ENCODE measurements at places on chromosomes 4 and X.

DNA sequence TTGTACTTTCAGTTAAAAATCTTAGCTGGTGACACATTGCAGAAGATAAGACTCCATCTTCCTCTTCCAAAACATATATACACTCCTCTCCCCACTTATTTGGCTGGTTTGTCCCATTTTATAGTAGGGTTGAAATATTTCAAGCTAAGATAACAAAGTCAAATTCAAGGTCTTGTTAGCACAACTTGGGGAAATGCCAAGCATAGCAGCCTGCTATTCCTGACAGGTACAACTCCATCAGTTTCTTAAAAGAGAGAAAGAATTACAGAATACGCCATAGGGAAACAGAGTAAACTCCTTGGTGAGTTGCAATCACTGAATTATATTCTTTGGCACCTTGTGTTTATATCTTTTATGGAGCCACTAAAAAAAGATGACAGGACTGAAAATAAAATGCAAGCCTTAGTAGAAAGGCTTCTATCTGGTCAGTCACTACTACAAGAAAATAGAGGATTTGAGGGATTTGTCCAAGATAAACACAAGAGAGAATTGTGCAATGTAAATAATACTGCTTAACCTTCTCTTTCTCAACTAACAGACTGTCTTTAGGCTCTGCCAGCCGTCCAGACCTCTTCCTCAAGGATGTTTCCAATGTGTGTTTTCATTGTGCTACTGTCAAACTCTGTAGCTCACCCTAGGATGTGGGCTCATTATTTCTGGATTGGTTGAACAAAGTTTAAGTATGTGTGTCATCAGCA, 170.3 kb downstream of the VEGFC start:
- no peak for DNase-seq

DNA sequence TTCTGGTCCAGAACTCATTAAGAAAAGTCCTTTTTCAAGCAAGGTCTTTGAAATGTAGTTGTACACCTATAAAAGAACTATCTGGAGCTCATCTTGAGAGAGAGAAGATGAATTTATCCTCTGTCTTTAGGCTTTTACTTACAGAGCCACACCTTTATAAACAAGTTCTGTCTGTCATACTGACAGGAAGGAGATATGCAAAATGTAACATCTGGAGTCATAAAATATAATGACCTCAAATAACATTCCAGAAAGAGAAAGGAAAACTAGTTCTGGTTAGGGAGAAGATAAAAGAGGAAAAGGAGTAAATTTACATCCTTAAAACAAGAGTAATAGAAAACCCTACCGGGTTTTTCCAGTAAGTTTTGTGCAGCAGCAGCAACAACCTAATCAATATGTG, 1.3 kb downstream of the INPP4B start:
- DNase-seq = no peak

DNA sequence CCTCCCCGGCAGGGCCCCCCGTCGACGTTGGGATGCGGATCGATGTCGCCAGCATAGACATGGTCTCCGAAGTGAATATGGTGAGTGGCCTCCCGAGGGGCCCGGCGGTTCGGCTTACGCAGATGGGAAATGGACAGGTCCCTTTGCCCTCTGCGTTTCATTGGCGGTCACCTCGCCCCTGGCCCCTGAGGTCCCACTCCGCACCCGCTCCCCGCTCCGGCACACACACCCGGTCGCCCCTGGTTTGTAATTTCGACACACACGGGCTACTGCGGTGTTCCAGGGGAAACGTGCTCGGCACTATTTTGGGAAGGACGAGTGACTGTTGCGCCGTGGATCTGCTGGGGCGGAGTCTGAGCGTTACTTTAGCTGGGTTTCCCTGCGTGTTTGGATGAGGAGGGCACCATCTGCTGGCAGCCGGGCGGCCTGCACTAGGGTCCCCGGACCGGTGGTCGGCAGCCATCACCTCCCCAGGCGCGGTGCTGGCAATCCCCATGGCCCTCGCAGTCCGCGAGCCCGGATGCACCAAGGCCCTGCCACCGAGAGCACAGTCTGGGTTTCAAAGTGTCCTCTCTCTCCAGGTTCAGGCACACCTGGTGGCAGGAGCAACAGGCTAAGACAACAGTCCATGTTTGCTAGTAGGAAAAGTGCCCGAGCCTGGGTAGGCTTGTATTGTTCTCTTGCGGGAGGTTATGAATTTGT, 1.2 kb downstream of the GABRB1 start:
- DNase-seq = peak; percentile 31

GRCh38 chr4:6999172-7000086, 43.7 kb upstream of the TADA2B start:
- no peak for DNase-seq

DNA sequence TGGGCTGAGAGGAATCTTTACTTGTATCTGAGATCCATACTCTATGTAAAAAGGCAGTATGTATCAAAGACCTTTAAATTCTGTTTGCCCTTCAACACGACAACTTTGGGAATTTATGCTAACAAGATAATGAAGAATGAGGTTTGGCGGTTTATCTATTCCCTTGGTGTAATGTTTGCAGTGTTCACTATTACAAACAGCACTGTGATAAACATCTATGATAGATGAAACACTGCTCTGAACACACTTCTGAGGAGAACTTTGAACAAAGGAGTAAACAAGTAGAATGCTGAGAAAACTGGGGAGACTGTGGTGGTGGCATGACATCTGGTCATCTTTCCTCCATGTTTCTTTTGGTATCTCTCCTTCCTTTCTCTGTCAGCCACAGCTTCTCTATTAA, 126.9 kb downstream of the PDE5A start:
- no peak for DNase-seq

- no peak for DNase-seq
Measured at GRCh38 chr4:338759-339097, 1.1 kb downstream of the ZNF141 start.

DNA sequence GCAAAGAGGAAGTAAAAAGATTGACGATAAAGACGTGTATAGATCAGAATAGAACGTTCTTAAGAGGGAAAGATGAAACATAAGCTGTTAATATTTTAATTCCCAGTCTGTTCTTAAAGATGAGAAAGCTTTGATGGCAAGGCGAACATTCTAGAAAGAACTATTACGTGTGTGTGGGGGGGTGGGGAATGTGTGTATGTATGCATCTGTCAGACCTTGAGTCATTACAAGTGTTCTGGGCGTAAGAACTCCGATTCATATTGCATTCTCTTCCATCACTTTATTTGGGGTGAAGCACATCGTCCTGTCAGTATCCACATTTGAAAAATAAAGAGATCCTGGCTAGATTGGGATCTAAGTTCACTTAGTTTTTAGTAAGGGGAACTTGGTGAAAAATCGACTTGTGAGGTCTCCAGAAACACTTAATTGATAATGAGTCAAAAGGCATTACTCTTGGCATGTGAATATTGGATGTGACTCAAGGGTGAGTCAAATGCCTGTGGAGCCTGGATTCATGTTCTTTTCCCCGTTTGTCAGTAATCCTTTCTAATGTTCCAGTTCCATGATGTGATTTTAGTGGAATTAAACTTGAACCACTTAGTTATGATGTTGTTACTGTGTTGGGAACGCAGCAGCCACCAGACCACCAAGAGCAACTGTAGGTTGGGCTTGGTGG, 3.1 kb downstream of the SMS start:
- DNase-seq = no peak

DNA sequence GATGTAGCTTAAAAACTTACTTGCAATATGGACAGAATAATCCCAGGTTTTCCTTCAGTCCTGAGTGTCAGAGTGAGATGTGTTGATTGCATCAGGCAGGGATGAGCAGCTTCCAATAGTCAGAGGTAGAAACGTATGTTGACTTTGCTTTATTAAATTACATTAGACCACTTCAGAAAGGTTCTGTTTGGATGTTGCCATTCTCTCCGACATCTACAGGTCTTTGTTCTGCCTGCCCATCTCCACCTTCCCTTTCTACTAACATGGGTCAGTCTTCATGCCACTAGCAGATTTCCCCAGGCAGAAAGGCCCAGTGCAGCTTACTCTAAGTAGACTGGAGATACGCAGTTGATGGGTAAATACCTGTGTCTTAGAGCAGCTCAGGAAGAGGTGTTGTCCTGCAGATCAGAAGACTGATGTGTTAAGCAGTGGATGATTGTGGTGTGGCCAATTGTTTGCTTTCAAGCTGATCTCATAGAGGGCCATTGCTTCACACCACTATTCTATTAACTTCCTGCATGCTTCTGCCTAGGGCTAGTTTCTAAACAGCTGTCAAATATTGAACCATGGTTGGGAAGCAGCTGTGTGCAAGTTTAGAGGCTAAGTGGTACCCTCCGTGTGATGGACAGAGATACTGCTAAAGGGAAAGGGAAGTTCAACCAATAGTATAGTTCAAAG, 1.8 kb downstream of the FRMPD4 start:
- DNase-seq = no peak

GRCh38 chrX:44989995-44990770, 117.2 kb downstream of the KDM6A start:
- DNase-seq = no peak

DNA sequence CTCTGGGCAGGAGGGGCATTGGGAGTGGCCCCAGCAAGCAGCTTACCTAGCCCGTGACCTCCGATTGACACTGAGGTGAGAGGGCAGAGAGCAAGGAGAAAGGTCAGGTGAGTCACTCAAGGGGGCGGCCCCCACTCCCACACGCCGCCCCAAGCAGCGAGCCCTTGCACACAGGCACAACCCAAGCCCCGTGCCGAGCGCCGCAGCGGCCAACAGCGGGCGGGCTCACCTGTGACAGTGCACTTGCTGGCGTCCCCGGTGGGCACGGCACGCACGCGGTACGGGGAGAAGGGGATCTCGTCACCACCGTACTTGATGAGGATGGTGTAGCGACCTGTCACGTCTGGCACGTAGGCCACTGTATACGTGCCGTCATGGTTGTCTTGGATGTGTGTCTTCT, 17.2 kb downstream of the FLNA start:
- DNase-seq = no peak

- DNase-seq = no peak
Measured at GRCh38 chr4:98641906-98642668, 16.3 kb downstream of the TSPAN5 start.

- peak; percentile 16 for DNase-seq
Measured at GRCh38 chr4:54961357-54961975, 163.9 kb downstream of the KDR start.

DNA sequence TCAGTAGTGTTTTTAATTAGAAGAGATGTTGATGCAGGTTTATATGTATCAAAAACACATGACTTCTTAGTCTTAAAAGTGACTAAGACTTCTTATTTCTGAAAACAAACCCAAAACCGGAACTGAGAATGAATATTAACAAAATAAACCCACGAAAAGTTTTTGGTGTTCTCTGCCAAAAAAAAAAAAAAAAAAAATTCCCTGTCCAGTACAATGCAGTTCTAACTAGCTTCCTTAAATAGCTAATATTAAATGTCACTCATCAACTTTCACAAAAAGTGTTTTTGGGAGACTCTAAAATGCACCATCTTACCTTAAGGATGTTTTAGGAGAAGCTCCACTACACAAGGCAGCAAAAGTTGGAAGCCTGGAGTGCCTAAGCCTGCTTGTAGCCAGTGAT, 2.0 kb downstream of the ANKRD37 start:
- no peak for DNase-seq

DNA sequence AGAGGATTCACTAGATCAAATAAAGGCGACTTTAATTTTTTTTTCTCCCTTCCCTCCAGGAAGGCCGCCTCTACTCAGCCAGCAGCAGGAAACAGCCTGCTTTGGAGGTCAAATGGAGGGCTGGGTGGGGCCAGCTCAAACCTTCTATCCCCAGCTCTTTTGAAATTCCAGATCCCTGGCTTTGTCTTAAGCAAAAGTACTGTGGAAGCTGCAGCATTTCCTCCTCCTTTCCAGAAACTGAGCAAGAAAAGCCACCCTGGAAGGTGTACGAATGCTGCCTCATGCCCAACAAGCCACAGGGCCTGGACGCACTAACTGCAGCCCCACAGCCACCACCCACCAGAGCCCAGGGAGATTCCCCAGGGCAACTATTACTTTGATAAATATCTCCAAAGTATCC, 55.1 kb upstream of the ZCCHC13 start:
- no peak for DNase-seq

DNA sequence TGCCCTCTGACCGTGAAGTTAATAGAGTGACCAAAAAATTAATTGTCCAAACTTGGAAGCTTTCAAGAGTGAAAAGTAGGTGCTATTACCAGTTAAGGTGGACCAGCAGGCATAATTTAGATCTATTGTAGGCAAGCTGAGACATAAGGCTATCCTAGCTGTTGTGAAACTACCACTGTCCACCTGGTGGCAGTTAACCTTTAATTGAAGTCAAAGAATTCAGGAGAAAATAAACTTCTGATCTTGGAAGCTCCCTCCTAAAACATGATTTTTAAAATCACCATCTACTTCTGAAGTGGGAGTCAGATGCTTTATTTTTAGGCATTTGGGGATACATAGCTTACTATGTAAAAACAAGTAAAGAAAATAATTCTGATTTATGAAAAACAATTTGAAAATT, 636.3 kb upstream of the HTR2C start:
- peak; percentile 1 for DNase-seq

DNA sequence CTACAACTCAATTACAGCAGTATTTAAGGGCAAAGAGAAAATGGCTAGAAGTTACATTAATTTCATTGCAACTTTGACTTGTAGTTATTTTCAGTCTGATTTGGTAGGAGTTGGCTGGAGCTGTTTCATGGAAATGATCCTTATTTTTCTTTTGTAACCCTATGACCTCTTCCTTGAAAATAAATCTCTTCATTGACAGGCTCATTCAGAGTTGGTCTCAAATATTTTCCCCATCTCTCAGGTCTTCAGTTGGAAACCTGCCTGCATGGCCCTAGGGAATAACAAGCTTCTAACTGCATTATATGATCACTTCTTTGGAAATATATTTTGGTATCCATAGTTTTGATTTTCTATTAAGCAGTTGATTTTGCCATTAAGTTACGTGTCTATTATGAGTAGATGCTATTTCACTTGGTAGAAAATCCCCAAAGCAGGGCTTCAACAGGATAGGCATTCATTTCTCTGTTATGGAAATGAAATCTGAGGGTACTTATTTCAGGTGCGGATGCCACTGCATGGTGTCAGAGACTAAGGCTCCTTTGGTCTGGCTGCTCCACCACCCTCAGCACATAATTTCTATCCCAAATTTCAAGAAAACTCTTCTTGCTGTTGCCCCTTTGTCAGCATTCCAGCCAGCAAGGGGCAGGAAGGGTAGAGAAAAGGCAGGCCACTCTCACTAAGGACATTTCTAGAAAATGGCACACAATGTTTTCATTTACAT, 502.5 kb downstream of the SPRY1 start:
- no peak for DNase-seq

- DNase-seq = peak; percentile 5
Measured at GRCh38 chrX:104343428-104344129, 88.8 kb upstream of the ESX1 start.

GRCh38 chrX:110043506-110043905, 40.6 kb downstream of the TMEM164 start:
- DNase-seq = no peak
